ENCODE measurements at places on chromosomes 4 and X. TPM values are rescaled to one million over a fixed set of nuclear protein-coding genes. Genes with fewer than 3 reads are reported as not detected.

DNA sequence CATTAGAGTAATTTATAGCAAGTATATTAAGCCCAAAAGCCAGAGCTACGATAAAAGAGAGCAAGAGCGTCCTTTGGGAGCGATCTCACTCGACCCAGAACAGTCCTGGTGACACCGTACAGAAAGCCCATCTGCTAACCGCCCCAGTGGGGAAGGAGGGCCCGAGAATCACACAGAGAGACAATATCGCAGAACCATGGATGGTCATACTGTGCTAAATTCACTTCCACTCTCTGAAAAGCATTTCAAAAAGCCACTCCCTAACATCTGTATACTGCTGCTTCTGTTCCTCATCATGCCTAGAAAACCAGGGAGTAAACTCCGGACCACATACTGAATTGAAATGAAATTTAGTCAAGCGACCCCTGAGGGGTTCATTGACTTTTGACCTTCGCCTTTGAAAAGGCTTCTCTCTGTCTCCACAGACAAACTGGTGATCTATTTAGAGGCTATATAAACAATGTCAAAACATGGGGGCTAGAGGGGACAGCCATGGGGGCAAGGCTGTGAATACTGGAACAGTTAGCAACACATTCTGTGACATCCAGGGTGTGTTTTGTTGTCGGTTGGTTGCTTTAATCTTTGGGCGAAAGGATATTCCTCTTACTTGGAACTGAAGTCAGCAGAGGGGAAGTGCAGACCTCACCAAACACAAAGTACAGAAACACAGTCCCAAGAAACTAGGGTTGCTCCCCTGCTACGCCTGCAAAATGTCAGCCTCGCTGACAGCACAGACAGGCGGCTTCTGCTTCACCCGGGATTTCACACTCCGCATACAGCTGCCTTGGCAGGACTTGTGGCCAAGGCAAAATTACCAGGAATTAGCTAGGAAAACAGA, 129.0 kb upstream of the RASGEF1B start:
- DNase-seq = peak; percentile 30

- no peak for DNase-seq
These were observed 198.7 kb downstream of the ENOX2 start for GRCh38 chrX:130704053-130705038.

- DNase-seq = no peak
These were observed 26.7 kb upstream of the SLC2A9 start for GRCh38 chr4:10047967-10048366.

Gene GAGE12F
- not detected for total RNA-seq

Gene TEX13C
- total RNA-seq = not detected

Gene GNRHR
- total RNA-seq = not detected

All from left colon (tissue), 2 donors.